Activated CD4-positive, alpha-beta T cell treated with anti-CD3 and anti-CD28 coated beads for 36 hours (primary cell): ENCODE measurements at places on chromosomes 7 and 10. TPM values are rescaled to one million over a fixed set of nuclear protein-coding genes. Genes with fewer than 3 reads are reported as not detected.

DNA sequence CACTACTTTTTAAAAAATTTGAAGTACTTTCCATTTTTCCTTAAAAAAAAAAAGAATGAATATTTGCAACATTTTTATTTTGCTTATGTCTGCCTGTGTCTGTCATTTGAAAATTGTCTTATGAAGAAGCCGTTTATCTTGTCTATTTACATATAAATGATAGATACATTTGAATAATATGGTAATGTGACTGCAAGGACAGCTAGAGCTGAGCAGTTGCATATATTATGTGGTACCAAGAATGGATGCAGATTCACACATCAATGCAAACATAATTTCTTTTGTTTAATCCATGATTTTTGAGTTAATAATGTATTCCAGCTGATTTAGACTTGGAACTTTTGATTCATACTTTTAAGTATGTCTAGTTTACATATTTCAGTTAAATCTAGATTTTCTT lies 268.0 kb downstream of the CDK14 start:
- no peak for DNase-seq

GRCh38 chr7:157274991-157275427 lies 61.8 kb upstream of the DNAJB6 start:
- DNase-seq = no peak

DNA sequence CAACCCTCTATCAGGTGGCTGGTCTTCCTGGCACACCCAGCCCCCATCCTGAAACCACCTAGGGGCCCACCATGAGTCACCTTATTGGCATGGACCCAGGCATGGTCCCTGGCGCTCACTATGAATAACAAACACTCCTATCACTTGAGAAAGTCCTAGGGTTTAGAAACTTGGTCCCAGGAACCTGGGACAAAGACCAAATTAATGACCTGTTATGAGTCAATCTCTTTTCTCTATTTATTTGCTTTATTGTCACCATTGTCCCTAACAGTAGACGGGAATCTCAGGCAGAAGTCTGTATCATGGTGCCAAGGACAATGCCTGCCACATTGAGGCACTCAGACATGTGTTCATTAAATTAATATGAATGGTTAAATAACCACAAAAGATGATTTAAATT lies 599.6 kb upstream of the C7orf33 start:
- DNase-seq = no peak

DNA sequence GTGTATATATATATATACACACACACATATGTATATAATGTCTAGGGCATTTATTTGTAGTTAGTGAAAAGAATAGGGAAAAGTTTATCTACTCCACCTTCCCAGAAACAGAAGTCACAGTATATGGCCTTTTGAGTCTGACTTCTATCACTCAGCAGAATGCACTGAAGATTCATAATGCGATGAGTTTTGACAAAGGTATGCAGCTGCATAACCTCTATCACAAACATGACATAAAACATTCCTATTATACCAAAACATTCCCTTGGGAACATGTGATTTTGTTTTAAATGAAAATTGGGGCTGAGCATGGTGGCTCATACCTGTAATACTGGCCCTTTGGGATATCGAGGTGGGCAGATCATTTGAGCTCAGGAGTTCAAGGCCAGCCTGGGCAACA lies 137.3 kb upstream of the EEPD1 start:
- no peak for DNase-seq

GRCh38 chr10:124697443-124697836 lies 46.7 kb downstream of the FAM53B start:
- no peak for DNase-seq

DNA sequence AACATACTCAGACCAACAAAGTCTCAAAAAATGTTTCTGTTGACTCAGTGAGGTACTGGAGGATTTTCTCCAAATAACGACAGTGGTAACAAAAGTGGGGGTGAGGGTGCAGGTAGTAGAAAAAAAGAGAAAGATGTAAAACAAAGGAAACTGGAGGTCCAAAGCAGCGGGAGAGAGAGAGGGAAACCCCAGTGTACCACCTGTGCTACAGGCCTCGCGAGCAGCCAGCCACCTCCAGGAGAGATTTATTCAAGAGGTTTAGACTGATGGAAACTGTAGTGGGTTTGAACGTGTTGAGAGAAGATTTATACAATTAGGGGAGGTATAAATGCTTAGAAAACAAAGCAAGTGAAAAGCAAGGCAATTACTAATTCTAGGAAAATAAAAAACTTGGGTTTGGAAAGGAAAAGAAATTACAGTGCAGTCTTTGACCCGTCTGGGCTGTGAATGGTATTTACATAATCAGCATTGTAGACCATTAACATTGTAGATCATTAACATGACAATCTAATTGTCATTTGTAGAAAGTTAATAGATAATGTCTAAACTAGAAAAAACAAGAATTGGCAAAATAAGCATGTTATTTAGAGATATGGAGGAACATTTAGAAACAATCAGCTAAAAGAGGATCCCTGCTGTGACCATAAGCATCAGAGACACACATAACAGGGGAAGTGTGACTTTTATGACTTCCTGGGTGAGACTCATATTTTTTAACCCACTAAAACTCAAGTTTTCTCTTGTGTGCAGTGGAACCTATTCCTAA lies 180.0 kb downstream of the RELN start:
- DNase-seq = no peak

DNA sequence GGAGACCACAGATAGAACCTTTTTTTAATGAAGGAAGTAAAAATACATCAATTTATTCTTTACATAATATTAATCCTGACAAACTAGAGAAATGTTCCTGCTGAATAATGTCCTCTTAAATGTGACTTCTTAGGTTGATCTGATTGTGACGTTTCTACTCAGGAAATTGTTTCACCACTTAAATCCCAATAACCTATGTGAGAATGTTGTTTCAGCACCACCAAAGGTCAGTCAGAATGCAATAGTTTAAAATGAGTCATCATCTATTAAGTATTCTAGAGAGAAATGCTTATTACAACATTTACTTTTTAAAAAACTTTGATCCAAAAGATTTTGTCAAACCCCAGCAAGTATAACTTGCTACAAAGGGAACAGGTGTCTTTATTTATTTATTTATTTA lies 155.4 kb upstream of the CACNA2D1 start:
- no peak for DNase-seq

GRCh38 chr7:103113164-103113563 lies 35.7 kb downstream of the NAPEPLD start:
- no peak for DNase-seq

GRCh38 chr10:9786576-9786975 lies 1231.1 kb upstream of the CELF2 start:
- DNase-seq = no peak

- DNase-seq = no peak
Observed at GRCh38 chr7:141161550-141162535, 88.0 kb downstream of the TMEM178B start.

DNA sequence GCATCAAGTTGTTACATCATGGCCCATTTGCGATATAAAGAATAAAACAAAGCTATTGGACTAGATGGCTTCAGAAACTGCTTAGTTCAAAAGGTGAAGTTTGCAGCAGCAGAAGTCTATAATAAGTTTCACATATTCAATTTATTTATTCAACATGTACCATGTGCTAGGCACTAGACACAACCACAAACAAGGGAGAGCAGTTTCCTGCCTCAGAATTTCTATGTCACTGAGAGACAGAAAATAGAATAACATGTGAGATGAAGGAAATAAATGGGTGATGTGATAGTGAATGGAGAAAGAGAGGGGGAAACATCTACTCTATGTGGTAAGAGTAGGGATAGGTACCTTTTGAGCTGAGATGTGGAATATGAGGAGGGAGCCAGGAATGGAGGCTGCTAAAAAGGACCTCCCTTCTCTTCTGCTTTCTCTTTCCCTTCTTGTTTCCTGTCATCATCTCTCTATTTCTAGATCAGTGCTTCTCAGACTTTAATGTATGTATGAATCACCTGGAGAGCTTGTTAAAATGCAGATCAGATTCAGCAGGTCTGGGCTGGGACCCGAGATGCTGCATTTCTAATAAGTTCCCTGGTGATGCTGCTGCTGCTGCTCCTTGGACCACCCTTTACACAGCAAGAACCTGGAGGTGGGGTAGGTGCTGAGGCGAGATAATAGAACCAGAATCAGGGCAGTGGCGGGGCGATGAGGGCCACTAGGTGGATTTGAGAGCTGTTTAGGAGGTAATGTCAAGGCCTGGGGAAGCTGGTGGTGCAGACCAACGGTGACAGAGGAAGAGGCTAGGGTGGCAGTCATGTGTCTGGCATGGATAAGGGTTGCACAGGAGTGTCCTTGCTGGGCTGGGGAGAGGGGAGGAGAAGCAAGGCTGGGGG lies 13.7 kb upstream of the INMT start:
- peak; percentile 46 for DNase-seq

- no peak for DNase-seq
Observed at GRCh38 chr10:52619052-52619451, 153.5 kb downstream of the MBL2 start.

GRCh38 chr10:2351566-2351965 lies 614.2 kb upstream of the ADARB2 start:
- DNase-seq = no peak

DNA sequence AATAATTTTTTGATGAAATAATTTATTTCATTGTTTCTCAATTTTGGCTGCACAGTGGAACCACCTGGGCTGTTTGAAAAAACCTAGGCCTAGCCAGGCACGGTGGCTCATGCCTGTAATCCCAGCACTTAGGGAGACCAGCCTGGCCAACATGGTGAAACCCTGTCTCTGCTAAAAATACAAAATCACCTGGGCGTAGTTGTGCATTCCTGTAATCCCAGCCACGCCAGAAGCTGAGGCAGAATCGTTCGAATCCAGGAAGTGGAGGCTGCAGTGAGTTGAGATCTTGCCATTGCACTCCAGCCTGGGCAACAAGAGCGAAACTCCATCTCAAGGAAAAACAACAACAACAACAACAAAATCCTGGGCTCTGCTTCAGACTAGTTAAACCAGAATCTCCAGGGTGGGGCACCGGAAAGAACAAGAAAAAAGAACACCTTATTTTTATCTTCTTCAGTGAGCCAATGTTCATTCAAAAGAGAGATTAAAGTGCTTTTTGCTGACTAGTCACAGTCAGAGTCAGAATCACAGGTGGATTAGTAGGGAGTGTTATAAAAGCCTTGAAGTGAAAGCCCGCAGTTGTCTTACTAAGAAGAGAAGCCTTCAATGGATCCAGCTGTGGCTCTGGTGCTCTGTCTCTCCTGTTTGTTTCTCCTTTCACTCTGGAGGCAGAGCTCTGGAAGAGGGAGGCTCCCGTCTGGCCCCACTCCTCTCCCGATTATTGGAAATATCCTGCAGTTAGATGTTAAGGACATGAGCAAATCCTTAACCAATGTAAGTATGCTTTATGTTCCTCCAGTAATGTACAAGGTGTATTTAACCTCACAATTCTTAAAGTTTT lies at the start of gene CYP2C18:
TSS of gene CYP2C18 (plus strand) at position 516 of the 841 bp plus-strand sequence. CDS start at position 607, 91 bp downstream.
- DNase-seq = no peak

DNA sequence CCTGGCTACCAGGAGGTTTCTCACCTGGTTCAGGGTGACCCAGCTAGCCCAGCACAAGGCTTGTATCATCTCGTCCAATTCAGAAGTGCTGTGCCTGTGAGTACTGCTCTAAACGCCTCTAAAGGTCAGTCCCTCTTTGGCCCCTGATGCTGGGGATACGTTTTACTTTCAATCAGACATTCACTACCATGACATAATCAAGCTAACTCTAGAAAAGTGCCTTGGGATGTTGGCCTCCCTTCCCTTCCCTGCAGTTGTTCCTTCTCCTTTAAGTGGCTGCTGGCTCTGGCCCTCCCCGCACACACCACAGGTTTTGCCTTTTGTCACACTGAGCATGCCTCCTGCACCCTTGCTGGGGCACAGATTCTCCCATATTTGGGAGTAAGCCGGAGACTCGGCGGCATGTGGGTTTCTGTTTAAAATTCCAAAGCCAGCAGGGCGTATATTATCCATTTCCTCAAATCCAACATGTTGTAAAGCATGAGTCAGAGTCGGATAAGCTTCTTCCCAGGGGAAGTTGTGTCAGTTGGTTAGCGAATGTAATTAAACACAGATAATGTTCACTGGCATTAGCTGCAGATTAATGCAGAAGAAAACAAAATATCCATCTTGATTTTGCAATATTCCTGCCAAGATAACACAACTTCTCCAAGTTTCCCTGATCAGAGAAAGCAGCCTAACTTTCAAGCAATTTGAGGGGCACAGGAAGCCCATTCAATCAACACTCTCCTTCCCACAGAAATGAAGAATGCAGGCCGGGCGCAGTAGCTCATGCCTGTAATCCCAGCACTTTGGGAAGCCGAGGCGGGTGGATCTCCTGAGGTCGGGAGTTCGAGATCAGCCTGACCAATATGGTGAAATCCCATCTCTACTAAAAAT lies 31.8 kb upstream of the VCL start:
- no peak for DNase-seq

- DNase-seq = no peak
Observed at GRCh38 chr7:135428011-135428410, 81.9 kb downstream of the CNOT4 start.

DNA sequence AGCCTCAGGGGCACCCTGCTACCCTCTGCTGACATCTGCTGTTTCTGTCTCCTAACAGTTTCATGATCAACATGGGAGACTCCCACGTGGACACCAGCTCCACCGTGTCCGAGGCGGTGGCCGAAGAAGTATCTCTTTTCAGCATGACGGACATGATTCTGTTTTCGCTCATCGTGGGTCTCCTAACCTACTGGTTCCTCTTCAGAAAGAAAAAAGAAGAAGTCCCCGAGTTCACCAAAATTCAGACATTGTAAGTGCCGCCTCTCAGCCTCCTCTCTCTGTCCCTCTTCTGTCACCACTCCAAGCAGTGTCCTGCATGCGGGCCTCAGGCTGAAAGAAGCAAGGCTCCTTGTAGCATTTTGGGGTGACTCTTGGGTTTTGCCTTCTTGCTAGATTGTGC lies 39.0 kb downstream of the POR start:
- no peak for DNase-seq

DNA sequence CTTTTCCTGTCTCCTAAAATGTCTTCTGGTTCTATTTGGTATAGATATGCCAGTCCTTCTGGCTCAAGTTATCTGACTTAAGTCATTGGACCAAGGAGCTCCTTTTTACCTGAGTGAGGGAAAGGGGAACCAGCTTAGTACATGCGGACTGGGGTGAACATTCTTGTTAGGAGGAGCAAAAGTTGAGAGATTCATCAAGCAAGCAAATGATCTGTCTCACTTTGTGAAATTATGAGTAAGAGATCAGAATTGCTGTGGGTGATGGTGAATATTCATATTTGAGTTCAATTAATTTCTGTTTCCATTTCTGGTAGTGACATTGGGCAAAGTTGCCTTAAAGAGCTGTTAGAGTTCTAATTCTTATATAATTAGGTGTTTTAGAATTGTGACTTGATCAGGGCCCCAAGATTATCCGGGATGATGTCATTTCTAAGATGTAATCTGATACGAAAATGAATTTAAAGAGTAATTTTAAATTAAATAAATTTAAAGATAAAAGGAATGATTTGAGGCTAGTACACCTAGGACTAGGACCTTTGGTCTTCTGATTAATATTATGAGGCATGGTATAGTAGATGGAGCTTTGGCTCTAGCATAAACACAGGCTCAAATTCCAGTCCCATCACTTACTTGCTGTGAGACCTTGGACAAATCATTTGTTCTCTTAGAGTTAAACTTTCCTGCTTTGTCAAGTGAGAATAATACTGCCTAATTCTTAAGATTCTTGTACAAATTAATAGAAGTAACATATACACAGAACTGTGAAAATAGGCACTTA lies 60.4 kb upstream of the STRIP2 start:
- DNase-seq = no peak

GRCh38 chr10:22219308-22219707 lies 1.5 kb upstream of the EBLN1 start:
- no peak for DNase-seq

- no peak for DNase-seq
Observed at GRCh38 chr10:70456164-70456563, 14.7 kb upstream of the NODAL start.

Gene ELFN1
- total RNA-seq = 0.09 TPM

Gene TRAPPC14
- 17.6 TPM for total RNA-seq

Gene CFAP58
- total RNA-seq = 0.64 TPM

Gene CYP3A7
- not detected for total RNA-seq

Gene ECHDC3
- total RNA-seq = 3.8 TPM

Gene MYO3A
- total RNA-seq = not detected
